Activated CD8-positive, alpha-beta T cell treated with anti-CD3 and anti-CD28 coated beads for 36 hours (primary cell): ENCODE measurements at places on chromosomes 12 and 14. TPM values are rescaled to one million over a fixed set of nuclear protein-coding genes. Genes with fewer than 3 reads are reported as not detected.

DNA sequence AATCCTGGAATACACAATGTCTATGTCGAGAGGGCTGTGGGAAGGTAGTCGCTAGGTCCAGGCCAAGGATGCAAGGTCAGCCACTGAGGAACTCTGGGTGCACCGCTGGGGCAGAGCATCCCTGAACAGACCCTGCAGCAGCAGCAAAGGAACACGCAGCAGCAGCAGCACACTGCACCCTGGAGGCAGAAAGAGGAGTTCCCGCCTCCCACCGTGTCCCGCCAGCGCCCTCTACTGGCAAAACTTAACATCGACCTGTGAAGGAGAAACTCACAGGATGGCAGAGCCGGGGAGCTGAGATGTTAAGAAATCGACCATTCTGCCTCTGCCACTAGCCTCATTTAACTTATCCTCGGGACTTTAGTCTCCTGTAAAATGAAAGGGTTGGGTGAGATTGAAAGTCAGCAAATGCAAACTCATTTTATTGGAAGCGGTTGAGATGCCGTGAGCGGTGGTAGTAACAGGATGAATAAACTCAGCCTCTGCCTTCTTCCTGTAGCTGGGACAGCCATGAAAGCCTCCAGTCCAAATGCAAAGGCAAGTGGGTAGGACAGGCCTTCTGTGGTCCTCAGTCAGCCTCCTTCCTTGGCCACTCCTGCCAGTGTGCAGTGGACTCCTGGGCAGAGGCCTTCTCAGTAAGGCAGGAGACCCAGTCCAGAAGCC, 45.6 kb downstream of the STAB2 start:
- peak; percentile 79 for DNase-seq
- H3K4me3 ChIP-seq: no peak overlapping the region
- H3K27me3 ChIP-seq: no peaks in the 10 kb centered on the region
- no peak overlapping the region for H3K27ac ChIP-seq
- no peaks in the 10 kb centered on the region for H3K4me1 ChIP-seq

DNA sequence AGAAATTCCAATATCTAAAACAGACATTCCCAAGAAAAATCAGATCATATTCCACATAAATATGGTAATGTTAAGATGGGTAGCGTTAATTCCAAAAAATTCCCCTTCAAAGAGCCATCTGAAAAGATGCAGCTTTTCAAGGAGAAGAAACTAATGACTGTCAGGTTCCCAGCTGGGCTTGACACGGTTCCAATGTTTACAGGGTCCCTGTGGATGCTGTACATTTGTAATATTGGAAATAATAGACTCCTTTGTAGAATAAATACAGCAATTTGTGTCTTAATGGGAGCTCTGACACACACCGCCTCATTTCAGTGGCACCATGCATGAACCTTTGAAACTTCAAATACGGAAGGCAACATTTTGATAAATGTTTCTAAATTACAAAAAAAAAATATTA, 140.6 kb downstream of the ITPR2 start:
- no peak overlapping the region for H3K4me3 ChIP-seq
- no peak for DNase-seq
- peaks cover 2% of the 10 kb centered on the region for H3K4me1 ChIP-seq

DNA sequence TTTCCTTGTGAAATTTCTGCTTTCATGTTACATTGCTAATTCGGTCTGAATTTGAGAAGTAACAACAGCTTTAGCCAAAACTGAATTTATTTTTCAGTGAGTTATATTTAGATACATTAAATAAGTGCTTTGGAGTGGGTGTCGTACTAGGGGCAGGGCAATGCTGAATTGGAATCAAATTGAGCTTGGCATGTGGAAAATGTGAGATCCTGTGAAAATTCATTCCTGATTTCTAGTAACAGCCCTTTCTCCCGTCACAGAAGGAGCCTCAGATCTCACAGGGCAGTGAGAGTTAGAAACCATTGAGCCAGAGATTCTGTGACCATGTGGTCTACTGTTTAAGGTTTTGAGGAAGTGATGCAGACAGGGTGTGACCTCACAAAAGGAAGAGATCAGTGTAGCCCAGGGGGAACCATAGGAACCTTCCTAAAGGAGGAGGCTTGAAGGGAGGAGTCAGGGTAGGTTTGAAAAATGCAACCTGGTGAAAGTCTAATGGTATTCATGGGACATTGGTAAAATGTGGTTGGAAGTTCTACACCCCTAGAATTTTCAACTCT, 1136.8 kb downstream of the AACS start:
- DNase-seq: no peak
- H3K36me3 ChIP-seq: no peaks in the 10 kb centered on the region
- H3K4me3 ChIP-seq: no peak overlapping the region
- no peaks in the 10 kb centered on the region for H3K27me3 ChIP-seq

GRCh38 chr14:89276424-89276975, 140.5 kb downstream of the FOXN3 start:
- H3K4me3 ChIP-seq: peak overlapping the region; percentile 68
- H3K27ac ChIP-seq: peak overlapping the region; percentile 99
- peaks cover 70% of the 10 kb centered on the region for H3K36me3 ChIP-seq
- H3K4me1 ChIP-seq: peaks cover 87% of the 10 kb centered on the region

Gene TMEM30B
- total RNA-seq: 1.7 TPM

Gene TMBIM4
- total RNA-seq: 45.8 TPM

Gene MAP1LC3B2
- total RNA-seq: 1.9 TPM
